ENCODE measurements at places on chromosomes 12 and 14.

- no peak for DNase-seq
These were observed 14.9 kb upstream of the IRF2BPL start for GRCh38 chr14:77043177-77043983.

DNA sequence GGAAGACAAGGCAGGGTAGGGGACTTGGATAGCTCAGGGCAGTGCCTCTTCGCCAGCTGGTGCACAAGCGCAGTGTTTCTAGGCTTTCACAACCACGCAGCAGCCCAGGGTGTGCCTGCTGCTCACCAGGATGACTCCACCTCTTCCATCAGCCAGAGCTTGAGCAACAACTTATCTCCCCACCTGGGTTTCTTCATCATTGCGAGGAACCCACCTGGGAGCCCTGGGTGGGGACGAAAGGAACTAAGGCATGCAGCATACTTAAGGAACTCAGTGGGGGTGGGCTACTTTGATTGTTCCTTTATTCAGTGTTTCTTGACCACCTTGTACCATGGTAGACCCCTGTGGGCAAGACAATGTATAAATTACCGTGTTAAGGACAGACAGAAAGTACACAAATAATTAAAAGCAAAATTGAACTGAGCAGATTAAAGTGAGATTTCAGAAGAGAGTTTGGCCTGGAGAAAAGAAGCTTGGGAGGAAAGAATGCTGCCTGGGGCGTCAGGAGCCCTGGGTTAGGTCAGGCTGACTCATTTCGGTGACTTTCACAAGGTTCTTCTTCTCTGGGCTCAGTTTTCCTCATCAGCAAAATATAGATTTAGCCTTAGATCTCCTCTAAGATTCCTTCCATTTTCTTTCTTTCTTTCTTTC lies 22.9 kb downstream of the KRT18 start:
- no peak for DNase-seq

DNA sequence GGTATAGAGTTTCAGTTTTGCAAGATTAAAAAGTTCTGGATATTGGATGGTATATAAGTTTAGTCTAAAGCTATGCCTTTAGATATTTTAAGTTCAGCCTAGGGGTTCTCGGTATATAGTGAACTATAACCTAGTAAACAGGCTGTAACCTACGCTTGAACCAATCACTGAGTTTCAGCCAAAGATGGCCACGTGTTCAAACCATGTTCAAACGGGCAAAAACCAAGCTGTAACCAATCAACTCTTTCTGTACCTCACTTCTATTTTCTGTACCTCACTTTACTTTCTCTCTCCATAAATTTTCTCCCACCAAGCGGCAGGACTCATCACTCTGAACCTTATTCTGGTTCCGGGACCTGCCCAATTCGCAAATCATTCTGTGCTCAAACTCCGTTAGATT lies 1.4 kb downstream of the TMBIM4 start:
- DNase-seq, result no peak

- peak; percentile 35 for DNase-seq
These were observed 6.0 kb upstream of the KRT71 start for GRCh38 chr12:52558781-52559445.

DNA sequence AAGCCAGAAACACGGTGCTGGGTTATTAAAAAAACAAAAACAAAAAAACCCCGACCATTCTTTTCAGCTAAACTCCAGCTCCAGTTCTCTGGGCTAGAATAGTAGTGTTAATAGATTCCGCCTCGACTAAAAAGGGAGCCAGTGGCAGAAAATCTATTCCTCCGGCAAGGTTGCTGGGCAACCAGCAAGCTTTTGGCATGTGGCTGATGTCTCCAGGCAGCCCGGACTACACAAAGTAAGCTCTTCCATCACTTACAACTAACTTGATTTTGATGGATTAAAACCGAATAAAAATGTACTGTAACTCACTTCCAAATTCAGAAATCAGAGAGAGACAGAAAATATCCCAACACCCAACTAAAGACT lies 126.4 kb upstream of the FOXN3 start:
- no peak for DNase-seq

- DNase-seq, result peak; percentile 28
These were observed 40.1 kb downstream of the FBXL14 start for GRCh38 chr12:1553987-1554982.

GRCh38 chr14:68951035-68951797 lies 27.9 kb downstream of the ACTN1 start:
- DNase-seq, result no peak

- no peak for DNase-seq
These were observed 281.9 kb downstream of the CACNA1C start for GRCh38 chr12:2334689-2335088.

GRCh38 chr12:84696908-84697540 lies 215.6 kb downstream of the SLC6A15 start:
- DNase-seq, result no peak

DNA sequence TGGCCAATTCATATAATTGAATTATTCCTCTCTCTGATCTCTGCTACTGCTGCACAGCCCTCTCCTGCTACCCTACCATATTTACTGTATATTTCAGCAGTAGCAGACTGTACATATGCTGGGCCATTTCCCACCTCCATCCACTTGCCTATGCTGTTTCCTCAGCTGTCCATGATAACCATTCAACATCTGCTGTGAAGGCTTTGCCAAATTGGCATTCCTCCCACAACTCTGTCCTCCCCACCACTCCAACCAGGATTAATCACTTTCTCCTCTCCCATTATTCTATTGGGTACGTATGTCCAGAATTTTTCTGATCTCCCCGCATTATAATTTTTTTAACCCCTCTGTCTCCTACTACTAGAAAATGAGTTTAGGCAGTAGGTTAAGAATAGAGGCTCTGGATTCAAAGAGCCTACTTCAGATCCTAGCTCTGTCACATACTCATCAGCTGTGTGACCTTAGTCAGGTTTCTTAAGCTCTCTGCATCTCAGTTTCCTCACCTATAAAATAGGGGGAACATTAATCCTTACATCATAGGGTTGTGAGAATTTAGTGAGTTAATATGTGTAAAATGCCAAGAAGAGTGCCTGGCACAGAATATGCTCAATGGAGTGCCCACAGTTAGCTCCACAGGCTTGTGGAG lies 123.3 kb downstream of the KICS2 start:
- DNase-seq, result peak; percentile 71

- no peak for DNase-seq
These were observed 50.9 kb upstream of the E2F7 start for GRCh38 chr12:77116277-77116676.

DNA sequence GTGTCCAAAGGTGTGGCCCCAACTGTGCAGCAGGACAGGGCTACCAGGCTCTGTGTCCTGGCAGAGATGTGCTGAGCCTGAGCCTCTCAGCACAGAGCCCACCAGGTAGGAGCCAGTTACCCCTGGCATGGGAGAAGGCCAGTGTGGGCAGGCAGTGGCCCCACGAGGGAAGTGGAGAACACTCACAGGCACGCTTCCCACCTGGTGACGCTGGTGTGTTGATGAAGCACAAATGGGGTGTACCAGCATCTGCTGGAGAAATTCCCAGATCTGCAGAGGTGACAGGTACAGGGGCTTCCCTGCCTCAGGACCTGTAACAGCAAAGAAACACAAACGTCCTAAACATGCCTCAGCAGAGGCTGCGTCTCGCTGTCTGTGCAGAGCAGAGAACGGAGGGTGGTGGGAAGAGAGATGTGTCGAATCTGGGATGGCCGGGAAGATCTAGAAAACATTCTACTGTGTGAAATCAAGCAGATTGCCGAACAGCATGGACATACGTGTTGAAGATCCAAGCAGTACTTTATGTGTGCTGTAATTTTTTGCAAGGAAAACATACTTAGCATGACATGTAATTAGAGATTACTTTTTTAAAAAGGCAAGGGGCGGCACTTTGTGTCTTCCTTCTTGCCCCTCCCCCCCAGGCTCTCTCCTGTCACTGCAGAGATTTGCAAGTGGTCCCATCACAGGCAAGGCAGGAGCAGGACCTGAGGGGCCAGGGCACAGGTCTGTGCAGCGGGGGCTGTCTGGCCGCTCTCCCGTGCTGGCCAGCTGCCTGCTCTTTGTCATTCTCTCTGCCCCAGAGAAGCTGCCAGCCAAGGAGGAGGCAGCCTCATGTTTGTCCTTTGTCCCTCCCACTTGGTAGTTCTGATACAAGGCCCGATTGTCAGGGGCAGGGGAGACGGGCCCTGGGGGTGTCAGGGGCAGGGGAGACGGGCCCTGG lies 17.3 kb downstream of the HIP1R start:
- DNase-seq, result no peak
